ENCODE measurements at places on chromosomes 6 and 20.
A peak's percentile ranks its signal among the peaks of the same experiment; 100 is the strongest.

DNA sequence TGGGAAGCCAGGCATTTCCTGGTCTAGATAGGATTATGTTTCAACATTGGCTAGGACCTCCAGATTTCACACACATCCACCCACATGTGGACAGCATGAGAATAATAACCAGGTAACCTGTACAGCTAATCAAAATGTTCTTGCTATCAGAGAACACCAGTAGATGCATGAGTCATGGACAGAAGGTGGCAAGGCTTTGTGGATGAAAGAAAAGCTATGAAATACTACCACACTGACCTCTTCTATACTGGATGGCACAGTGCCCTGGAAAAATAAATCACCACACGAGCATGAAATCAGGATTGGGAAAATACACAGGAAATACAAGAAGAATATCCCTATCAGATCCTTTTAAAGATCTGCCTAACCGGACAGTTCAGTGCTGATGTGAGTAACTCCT is 113.0 kb downstream of the GMDS start:
- no peak for DNase-seq

DNA sequence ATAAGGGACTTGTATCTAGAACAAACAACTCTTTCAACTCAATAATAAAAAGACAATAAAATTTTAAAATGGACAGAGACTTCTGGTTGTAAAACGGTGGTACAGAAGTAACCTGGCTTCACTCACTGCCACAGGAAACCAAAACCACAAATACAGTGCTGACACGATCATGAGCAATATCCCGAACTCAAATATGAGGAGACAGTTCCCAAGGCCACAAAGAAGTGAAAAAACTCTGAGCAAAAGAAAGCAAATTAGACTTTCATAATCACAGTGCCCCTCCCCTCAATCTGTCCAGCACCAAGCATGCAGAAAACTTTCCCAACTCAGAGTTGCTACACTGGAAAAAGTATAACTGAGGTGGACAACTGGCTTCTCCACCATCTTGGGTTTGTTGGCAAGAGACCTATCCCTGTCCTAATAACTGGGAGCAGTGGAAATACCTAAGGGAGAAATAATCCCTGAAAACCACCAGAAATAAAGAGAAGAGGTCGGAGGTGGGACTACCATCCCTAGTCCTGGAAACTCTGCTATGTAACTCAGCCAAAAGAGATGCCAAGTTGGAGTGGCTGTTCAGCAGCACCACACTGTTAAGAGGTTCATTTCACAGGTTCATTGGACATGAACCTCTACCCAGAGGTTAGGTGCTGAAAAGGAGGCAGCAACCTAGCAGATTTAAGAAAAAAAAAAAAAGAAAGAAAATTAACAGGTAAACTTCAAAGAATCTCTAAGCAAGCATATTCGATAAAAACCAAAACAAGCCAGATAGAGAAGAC is 55.5 kb downstream of the REV3L start:
- peak; percentile 90 for DNase-seq

DNA sequence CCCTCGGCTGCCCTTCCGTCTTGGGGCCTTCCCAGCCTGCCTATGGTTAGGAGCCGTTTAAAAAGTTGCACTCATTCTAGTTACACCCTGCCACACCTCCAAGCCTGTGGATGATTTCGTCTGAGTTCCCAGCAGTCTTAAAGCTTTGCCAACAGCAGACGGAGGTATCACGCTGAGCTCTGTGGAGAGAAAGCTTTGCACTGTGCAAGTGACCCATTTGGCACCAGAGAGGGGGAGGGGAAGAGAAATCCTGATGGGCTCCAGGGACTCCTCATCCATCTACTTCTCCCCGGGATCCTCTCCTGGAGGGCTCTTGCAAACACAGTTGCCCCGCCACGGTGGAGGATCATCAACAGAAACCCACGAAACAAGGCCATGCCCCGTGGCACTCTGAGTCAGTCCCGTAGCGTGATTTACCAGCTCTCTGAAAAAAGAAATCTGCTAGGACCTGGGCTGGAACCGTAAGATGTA is 98.8 kb upstream of the CITED2 start:
- DNase-seq, result no peak

GRCh38 chr6:154767003-154767723 is 33.9 kb downstream of the SCAF8 start:
- no peak for DNase-seq

DNA sequence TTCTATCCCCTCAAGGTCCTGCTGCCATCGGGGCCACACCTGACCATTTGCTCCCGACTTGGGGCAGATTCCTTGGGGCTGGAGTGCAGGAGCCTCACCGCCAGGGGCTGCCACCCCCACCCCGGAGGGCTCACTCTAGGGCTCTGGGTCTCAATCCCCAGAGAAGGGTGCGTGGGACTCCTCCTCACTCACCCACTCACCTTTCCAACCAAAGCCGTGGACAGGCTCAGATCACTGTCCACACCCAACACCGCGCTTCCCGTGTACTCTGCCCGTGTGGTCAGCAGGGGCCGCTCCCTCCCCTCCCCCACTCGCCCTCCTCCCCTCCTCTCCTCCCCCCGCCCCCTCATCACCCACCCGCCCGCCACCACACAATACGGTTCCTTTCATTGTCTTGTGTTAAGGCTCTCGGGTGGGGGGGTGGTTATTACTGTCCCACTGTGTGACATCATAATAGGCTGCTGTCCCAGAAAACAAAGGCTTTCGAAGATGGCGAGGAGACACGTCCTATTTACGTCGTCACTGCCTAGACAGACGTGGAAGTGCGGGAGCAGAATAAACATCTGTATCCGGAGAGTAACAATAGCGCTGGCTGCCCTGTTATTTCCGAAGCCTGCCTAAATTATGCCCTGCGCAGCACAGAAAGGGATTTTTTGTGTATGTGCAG is 85.8 kb downstream of the YTHDF1 start:
- DNase-seq, result no peak

DNA sequence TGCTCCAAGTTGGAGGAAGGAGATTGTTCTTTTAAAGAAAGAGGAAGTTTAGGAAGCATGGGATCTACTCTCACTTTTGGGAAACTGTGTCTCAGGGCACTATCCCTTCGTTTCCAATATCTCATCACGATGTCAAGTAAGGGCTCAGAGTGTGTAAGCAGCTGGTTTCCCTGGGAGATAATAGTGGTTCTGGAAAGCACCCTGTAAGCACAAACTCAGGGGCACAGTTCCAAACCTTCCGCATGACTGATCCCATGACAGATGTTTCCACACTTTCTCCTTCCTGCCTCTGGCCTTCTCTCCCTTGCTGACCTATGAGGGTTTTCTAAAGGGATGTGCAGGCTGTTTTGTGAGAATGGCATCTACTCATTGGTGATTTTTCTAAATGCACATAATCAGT is 33.9 kb downstream of the ADTRP start:
- DNase-seq, result no peak

GRCh38 chr20:20181322-20181721 is 129.0 kb downstream of the CFAP61 start:
- no peak for DNase-seq

DNA sequence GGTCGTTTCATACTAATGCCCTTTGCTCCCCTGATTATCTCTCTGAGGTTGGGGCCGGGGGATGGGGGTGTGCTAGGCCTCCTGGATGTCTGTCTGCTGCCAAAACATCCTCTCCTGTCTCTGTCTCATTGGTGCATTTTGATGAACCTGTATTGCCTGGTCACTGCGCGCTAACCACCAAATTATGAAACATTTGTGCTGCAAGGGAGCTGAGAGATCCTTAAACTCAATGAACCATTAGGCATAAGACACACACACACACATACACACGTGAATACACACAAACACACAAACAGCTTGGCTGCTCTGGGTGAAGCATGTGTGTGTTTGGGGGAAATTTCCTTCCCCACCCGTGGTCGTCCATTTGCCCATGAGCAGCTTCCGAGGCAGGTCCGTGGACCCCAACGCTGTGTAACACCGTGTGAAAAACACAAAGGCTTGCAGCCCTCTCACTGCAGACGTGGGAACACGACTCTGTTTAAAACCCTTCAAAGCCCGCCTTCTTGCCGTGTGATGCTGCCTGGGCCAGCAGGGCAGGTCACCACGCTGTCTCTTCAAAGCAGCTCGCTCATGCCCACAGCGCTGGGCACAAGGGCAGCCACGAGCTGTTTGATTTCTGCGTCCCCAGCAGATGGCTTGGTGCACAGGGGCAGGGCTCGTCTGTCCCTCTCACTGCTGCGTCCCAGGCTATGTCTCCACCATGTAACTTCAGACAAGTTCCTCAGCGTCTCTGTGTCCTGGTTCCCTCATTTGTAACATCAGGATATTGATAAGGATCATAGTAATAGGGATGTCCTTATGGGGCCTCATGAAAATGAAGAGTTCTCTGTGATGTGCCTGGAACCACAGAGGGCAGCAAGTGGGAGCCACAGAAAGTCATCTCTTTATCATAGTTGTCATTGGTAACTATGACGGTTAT is 96.8 kb downstream of the CDH26 start:
- DNase-seq, result peak; percentile 99

DNA sequence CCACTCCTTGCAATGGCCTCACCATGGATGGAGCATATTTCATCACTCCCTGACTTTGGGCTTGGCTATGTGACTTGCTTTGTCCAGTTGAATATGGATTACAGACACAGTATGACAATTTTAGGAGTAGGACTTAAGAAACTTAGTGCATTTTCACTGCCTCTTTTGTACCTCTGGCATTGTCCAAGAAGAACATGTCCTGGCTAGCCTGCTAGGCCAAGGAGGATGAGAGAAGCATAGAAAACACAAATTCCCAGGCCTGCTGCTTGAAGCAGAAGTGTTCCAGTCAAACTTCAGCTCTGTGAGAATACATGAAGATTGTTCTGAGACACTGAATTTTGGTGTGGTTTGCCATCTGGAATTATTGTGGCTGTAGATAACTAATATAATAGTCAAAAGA is 3.1 kb upstream of the MCHR2 start:
- no peak for DNase-seq

- no peak for DNase-seq
These were observed 32.7 kb downstream of the TOX2 start for GRCh38 chr20:43947316-43947710.

- DNase-seq, result peak; percentile 59
These were observed 37.1 kb downstream of the PROKR2 start for GRCh38 chr20:5279661-5280060.

DNA sequence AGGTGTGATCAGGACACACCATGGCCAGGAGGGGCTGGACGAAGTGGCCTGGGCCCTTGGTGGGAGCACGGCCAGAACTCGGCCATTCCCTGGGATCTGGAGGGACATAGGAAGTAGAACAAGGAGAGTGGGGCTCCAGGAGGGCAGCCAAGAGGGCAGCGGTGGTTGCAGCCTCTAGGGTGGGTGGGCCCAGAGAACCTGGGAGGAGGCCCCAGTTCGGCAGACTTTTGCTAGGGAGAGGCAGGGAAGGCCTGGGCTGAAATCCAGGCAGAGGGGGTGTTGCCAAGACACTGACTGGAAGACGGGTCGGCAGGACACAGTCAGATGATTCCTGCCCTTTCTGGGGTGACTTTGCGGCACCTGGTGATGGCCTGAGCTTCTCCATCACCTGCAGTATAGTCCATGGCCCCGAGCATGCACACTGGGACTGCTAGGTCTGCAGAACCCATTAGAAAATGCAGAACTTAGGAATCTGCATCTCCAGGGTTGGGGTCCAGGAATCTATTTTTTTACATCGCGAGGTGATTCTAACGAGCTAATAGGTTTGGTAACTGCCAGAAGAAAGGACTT is 224.8 kb downstream of the SYNDIG1 start:
- DNase-seq, result no peak

DNA sequence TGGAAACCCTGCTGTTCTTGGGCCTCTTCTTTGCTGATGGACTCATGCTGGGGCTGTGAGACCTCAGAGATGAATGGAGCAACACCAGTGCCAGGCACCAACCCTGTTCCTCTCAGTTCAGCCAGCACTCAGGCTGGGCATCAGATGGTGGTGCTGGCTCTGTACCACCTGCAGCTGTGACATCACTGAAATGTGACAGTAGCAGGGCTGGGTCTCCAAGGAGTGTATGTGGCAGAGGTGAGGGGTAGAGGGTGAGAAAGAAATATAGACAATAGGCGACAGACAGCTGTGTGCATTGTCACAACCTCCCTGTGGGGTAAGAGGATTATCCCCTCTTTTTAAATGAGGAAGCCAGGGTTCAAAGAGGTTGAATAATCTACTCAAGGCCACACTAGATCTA is at the start of gene TP53TG5:
Gene TP53TG5, minus strand, starts transcription at position 135 of the 400 bp plus-strand sequence. Its CDS starts 89 bp downstream, at position 46.
- no peak for DNase-seq

DNA sequence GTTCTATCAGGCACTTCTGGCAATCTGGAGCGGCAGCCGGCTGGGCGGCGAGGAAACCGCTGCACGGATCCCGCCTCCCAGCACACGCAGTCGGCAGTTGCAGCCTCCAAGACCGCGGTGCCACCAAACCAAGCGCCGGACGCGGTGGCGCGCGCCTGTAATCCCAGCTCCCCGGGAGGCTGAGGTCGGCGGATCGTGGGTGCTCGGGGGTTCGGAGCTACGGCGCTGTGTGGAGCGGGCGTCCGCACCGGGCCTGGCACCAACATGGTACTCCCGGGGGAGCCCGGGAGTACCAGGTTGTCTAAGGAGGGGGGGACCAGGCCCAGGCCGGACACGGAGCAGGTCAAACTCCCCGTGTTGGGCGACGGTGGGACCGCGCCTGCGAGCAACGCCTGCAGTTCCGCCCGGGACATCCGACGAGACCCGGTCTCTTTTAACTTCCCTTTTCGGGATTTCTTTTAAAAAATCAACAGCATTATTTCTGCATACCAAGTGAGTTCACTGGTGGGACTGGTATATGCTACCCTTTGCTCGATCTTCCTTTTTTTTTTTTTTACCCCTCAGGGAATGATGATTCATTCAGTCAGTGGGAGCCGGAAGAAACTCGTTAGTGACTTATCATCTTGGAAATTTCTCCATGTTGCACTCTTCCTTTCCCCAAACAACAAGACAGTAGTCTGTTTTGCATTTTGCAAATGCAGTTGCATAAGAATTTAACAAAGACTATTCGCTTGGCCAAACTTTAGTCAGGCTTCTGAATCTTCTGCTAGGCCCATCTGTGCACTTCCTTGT is 27.6 kb downstream of the ZNF311 start:
- DNase-seq, result peak; percentile 95

DNA sequence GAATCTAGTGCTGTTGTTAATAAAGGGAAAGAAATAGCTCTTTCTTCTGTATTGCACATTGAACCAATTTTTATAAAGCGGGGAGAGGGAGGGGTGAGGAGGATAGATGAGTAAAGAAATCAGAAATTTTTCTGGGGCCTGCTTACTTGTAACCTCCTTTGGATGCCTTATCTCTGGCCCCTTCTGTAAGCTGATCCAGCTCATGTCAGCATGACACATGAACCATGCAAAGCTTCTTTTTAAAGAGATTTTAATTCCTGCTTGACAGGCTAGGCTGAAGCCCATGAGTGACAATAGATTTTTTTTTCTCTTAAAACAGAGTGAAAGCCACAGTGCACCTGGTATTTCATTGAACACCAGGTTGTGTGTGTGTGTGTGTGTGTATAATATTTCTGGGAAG is 325.3 kb downstream of the PRL start:
- no peak for DNase-seq

DNA sequence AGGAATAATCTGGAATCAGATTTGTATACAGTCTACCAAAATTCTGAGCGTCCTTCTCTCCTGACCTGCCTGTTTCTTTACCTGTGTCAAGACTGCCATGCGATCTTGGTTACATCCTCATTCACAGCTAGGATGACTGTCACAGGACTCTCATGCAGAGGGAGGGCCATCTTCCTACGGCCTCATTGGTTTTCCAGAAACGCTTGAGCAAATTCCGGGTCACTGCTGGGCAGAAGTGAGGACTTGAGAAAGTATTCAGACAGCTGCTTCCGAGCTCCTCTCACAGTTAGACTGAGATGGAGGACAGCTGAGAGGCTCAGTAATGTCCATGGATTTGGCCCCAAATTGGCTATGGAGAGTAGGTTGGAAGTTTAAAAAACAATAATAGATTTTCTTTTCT is 94.2 kb downstream of the TFAP2C start:
- no peak for DNase-seq

All from NB4 (cell line).